ENCODE measurements at places on chromosomes 3 and 15.

DNA sequence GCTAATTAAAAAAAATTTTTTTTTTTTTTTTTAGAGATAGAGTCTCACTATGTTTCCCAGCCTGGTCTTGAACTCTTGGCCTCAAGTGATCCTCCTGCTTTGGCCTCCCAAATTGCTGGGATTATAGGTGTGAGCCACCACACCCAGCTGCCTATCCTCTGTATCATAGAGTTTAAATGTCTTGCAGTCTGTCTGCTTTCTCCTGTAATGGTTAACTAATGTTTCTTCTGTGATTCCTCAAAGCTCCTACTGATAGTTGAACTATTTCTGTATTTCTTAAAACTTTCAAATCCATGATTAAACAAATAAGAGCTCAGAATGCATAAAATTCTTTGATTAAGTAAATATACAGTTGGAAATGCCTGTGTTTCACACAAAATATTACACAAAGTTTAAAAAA is 115.4 kb upstream of the TPM1 start:
- no peak for DNase-seq

- DNase-seq, result no peak
Measured at GRCh38 chr3:64318001-64318400, 92.7 kb upstream of the PRICKLE2 start.

DNA sequence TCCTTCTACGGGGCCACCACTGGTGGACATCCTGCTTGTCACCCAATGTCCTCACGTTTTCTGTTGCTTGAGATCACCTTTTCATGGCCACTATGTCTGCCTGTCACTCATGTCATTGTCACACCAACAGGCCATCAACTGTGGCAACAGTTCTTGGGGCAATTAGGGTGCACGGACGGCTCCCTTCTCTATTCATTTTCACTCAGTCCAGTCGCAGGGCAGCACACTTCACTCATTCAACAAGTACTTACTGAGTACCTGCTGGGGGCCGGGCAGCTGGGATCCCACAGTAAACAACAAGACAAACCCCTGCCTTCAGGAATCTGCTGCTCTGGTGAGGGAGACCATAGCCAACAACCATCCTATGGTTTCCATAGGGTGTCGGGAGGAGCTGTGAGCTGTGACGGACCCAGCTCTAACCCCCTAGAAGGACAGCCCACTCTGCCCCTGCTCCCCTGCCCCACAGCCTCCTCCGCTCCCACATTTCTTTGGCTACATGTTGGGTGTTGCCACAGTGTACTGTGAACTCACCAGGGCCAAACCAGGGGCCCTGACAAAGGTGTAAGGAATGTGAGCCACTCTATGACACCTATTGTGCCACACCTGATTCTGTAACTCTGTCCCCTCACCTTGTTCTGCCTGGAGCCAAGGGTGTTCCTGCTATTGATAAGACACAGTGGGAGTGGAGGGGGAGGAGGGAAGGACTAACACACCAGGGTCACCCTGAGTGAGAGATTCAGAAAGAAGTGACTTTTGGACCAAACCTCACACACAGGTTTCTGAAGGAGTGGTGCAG is 1.9 kb downstream of the VILL start:
- DNase-seq, result no peak

- no peak for DNase-seq
Measured at GRCh38 chr15:70344666-70345065, 246.9 kb upstream of the TLE3 start.

DNA sequence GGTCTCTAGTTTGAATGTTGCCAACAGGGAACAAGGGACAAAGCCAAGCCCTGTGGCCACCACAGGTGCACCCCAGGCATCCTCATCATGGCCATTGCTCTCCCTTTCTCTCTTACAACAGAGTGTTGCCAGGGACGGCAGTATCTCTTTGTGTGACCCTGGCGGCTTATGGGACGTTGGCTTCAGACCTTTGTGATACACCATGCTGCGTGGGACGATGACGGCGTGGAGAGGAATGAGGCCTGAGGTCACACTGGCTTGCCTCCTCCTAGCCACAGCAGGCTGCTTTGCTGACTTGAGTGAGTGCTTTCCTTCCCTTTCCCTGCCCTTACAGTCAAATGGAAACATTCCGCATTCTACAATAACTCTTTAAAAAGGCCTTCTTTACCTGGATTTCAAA is 38.2 kb downstream of the BOC start:
- DNase-seq, result no peak

DNA sequence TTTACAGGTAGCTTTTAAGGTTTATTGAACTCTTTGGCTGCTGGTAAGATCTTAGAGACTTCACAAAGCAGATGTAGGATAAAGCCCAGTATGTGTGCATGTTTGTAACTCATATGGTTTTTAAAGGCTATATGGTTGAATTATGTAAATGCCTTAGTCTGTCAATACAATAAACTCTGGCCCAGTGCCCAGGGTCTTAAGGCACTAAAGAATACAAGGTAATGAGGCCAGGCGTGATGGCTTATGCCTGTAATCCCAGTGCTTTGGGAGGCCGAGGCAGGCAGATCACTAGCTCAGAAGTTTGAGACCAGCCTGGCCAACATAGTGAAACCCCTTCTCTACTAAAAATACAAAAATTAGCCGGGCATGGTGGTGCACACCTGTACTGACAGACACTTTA is 170.3 kb upstream of the CGNL1 start:
- no peak for DNase-seq

GRCh38 chr3:150797155-150797554 is 34.2 kb upstream of the SIAH2 start:
- DNase-seq, result no peak

- no peak for DNase-seq
Measured at GRCh38 chr15:61146931-61147230, 82.2 kb downstream of the RORA start.

GRCh38 chr3:58198804-58199203 is 12.0 kb downstream of the DNASE1L3 start:
- DNase-seq, result no peak

Data from common myeloid progenitor, CD34-positive (primary cell).